ENCODE measurements at places on chromosomes 12 and 14. TPM values are rescaled to one million over a fixed set of nuclear protein-coding genes. Genes with fewer than 3 reads are reported as not detected.
A peak's percentile ranks its signal among the peaks of the same experiment; 100 is the strongest.

DNA sequence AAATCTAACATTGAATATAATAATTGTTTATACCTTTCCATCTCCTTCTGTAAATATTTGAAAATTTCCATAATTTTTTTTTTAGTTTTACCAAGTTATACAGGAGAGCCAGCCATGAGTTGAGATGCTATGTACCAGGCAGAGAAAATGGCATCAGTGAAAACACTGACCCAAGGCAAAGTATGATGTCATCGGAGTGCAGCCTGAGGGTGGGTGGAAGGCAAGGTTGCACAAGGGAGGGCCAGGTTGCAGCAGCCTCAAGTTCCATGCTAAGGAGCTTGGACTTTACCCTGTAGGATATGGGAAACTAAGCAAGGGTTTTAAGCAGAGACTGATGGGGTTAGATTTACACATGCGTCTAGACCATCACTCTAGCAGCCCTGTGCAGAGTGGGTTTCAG is 441.1 kb downstream of the BCAT1 start:
- DNase-seq: no peak

C12orf50 gene
- not detected for total RNA-seq

PSMB5 gene
- 447 TPM for total RNA-seq

- no peak for DNase-seq
Measured at GRCh38 chr14:89870316-89870715, 84.2 kb downstream of the EFCAB11 start.

DNA sequence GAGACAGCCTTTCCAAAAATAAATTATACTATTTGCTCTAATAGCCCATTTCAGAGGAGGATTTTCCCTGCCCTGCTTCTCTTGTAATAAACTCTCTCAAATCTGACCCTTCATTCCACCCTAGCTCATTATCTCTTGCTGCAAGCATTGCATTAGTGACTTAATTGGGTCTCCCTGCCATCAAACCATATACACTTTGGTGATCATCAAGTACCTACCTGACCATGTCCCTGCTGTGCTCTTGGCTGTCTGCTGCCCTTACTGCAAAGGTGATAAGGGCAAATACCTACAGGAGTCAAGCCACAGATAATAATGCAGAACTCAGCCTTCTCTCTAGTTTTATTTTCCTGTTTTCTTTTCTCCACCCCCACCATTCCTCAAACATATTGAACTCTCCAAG is 88.4 kb downstream of the LIN7A start:
- DNase-seq: peak; percentile 46

FKBP4 gene
- total RNA-seq: 137 TPM

RPGRIP1 gene
- not detected for total RNA-seq

- DNase-seq: no peak
Measured at GRCh38 chr12:62925680-62926079, 9.3 kb downstream of the PPM1H start.

GRCh38 chr12:12977231-12977630 is 22.8 kb downstream of the HEBP1 start:
- DNase-seq: no peak

SFSWAP gene
- total RNA-seq: 23.7 TPM

VASH1 gene
- total RNA-seq: 8.6 TPM

DNA sequence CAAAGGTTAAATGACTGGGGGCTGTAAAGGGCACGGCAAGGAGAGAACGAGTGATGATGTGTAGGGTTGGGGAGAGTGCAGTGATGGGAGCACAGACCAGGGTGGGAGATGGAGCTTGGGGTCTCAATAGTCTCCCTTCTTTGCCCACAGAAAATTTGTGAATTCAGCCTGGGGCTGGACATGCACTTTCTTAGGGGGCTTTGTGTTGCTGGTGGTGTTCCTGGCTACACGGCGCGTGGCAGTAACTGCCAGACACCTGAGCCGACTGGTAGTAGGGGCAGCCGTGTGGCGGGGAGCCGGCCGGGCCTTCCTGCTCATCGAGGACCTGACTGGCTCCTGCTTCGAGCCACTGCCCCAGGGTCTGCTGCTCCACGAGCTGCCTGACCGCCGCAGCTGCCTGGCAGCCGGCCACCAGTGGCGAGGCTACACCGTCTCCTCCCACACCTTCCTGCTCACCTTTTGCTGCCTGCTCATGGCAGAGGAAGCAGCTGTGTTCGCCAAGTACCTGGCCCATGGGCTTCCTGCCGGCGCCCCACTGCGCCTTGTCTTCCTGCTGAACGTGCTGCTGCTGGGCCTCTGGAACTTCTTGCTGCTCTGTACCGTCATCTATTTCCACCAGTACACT is 1.7 kb downstream of the FITM1 start:
- DNase-seq: no peak

DNA sequence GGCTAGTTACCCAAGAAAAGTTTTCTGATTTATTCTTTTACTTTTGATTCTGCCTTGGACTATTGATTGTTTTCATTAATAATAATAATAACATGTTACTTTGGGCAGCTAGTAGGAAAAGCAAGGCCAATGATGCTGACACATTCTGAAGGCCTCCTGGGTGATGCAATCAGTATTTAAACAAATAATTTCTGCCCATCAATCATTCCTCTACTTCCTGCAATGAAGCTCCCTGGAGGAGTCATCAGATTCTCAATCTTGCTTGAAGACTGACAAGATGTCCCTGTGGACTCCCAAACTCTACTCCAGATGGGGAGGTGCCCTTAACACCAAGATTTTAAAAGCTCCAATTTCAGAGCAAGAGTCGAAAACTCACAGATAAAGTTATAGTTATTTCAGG is at the start of gene SPX:
SPX (plus strand) TSS at position 244 of the 400 bp plus-strand sequence. CDS start 177 bp downstream, outside the sequence.
- no peak for DNase-seq

GRCh38 chr12:101287357-101287756 is 7.5 kb downstream of the UTP20 start:
- no peak for DNase-seq

GRCh38 chr12:45326358-45326975 is 110.6 kb downstream of the ANO6 start:
- no peak for DNase-seq

NOVA1 gene
- total RNA-seq: 0.31 TPM

DNA sequence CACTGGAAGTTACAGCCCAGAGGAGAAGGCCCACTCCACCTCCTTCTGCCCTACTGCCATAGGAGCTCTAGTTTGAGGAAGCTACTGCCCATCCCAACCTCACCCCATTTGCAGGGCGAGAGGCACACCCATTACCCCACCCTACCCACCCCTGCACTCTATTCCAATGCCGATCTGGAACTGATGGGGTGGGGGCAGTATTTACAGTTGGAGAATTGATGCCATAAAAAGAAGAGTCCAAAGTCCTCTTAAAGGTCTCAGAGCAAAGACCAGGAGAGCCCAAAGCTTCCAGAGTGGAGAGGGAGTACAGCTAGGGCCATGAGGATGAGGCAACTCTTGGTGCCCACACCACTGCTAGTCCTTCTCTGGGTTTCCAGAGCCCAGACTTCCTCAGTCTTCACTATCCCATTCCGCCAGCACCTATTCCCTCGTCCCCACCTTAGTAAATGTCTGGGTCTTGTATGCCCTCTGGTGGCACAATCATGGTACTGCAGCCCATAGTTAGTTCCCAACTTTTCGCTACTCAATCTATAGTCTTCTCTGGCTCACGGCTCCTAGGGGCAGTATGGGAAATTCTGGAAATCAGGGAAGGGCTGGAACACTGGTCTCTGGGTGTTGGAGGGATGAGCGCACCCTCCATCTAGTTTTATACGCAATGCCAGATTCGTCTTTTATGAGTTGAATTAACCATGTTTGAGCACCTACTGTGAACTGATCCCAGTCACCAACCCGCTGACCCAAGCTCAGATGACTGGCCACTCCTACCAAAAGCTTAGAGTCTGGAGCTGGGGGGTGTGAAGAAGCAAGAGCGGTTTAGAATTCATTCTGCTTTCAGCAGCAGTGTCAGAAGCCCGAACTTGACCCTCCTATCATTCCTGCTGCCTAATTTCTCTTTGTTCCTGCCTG is 6.9 kb upstream of the ADCY6 start:
- peak; percentile 85 for DNase-seq

DNA sequence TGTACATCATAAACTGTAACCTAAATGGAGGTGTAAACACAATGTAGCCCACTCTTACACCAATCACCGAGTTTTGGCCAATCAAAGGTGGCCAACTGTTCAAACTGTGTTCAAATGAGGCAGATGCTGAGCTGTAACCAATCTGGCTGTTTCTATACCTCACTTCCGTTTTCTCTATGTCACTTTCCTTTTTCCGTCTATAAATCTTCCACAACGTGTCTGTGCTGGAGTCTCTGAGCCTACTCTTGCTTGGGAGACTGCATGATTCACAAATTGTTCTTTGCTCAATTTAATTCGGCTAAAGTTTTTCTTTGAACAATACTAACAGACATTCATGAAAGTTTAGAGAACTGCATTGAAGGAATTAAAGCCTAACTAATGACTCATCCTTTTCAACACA is 547.1 kb upstream of the USP15 start:
- no peak for DNase-seq

GRCh38 chr12:51217133-51217967 is 512 bp downstream of the POU6F1 start:
- DNase-seq: peak; percentile 56

DNA sequence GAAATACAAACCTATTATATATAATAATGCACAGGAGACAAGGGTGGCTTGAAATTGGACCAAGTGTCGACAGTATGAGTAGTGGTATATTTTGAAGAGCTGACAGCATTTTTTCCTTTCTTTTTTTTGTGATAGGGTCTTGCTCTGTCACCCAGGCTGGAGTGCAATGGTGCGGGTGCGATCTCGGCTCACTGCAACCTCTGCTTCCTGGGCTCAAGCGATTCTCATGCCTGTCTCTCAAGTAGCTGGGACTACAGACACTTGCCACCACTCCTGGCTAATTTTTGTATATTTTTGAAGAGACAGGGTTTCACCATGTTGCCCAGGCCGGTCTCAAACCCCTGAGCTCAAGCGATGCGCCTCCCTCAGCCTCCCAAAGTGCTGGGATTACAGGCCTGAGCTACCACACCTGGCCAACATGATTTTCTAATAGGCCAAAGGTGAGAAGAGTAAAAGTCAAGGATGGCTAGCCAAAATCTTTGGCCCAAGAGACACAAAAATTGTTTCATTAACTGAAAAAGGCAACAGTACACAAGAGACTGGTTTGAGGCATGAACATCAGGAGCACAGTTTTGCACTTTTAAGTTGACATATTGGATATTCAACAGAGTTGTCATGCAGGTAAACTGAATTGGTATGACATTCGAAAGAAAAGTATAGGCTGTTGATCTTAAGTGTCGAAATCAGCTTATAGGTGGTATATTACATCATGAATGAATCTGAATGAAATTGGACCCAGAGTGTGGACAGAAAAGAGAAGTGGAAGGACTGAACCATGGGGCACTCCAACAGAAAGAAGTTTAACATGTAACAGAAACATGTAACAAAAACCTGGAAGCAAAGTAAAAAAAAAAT is 12.5 kb downstream of the HNRNPC start:
- DNase-seq: no peak

DNA sequence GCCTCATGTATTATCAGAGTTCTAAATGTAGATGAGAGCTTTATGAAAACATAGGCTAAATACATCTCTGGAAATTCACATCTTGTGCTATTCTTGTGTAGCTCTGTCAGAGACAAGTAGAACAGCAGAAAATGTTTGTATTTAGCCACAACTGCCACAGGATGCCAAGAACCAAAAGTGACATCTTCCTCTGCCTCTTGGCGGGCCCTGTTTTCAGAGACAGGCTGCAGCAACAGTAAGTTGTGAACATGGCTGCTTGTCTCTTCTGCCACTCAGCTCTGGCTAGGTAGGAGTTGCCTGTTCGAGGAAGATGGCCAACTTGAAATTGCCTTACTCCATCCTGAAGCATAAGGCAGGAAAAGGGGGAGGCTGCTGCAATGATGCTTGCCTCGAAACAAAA is 30.4 kb downstream of the SETD3 start:
- no peak for DNase-seq

- DNase-seq: no peak
Measured at GRCh38 chr12:52010692-52011601, 4.2 kb downstream of the TAMALIN start.

FLVCR2 gene
- 1.6 TPM for total RNA-seq

ADCY6 gene
- 23.1 TPM for total RNA-seq

DNA sequence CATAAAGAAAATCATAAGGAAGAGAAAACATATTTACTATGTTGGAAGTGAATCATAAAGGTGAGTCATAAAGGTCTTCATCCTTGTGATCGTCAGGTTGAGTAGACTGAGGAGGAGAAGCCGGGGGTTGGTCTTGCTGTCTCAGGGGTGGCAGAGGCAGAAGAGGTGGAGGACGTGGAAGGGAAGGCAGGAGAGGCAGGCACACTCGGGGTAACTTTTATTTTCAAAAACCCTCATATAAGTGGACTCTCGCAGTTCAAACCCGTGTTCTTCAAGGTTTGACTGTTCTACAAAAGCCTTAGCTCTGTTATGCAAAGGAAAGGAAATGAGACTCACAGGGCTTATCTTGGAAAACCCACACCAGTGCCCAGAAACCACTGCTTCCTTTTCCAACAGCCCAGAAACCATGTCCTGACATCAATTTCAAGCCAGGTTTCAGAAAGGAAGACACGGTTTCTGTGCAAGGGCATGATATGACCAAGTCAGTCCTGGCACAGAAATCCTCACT is 14.0 kb downstream of the SMCO2 start:
- no peak for DNase-seq

DNA sequence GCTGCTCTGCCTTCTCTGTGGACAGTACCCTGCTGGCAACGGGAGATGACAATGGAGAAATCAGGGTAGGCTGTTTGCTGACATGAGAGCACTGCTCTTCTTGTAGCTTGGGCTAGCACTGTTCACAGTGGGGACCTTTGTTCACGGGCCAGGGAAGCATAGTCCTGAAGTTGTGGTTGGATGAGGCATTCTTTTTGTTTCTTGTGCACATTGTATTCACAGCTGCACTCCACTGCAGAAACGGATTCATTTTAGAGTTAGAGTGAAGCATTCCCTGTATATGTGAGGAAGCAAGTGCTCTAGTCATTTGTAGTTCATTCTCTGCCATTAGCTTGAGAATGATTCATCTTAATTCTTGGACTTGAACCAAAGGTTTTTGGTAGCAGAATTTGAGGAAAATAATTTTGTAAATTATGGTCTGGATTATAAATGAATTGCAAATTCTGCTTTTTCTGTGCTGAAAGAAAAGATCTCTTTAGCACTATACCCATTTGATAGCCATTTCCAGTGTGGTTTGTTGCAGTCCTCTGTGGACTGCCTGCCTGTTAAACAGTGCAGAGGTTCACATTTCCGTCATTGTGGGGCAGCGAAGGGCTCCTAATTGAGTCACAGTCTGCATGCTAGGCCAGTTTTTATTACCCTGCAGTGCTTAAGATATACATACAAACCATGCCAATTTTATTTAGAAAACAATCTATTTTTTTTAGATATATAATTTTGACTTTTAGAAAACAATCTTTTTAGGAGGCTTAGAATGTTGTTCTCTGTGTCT is 80.6 kb downstream of the APAF1 start:
- DNase-seq: peak; percentile 82

Data from G401 (cell line).